ENCODE measurements at places on chromosomes 13 and 19.

DNA sequence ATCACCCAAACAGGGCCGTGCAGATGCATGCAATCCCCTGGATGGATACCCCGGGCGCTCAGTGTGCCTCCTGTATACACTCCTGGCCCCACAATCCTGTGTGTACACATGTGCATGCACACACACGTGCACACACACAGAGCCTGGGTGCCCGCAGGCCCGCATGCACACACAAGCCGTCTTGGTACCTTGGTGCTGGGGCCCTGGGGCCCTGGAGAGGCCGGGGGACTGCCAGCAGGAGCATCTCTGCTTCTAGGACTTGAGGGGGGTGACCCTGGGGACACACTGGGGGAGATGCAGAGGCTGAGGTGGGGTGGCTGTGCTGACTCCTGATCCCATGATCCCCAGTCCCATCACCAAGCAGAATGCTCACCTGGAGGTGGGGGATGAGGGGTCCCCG is 15.6 kb upstream of the EPOR start:
- DNase-seq: no peak

DNA sequence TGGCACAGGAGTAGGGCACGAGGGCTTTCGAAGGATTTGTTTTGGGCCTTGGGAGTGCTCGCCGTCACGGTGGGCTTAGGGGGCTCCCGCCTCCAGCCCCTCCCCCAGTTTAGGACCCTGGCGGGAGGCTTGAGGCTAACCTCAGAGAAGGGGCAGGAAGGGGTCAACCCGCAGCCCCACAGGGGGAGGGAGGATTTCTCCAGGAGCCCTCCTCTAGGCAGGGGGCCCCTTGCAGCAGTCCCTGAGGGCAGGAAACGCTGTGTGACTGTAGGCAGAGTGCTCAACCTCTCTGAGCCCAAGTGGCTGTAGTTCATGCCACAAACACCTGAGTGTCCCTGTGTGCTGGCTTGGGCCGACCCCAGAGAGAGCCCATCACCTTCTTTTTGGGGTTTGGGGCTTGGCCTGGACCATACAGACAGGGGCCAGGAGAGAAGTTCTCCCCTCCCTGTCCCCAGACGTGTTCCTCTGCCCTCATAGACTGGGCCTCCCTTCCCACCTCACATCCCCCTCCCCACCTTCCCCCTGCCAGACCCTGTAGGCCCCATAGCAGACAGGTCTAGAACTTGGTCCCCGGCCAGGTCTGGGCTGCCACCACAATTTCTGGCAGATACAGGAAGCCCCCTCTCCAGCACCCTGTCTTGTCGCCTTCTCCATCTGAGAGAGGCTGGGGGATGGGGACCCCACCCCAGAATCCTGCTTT is 8.1 kb downstream of the ISYNA1 start:
- DNase-seq: no peak

DNA sequence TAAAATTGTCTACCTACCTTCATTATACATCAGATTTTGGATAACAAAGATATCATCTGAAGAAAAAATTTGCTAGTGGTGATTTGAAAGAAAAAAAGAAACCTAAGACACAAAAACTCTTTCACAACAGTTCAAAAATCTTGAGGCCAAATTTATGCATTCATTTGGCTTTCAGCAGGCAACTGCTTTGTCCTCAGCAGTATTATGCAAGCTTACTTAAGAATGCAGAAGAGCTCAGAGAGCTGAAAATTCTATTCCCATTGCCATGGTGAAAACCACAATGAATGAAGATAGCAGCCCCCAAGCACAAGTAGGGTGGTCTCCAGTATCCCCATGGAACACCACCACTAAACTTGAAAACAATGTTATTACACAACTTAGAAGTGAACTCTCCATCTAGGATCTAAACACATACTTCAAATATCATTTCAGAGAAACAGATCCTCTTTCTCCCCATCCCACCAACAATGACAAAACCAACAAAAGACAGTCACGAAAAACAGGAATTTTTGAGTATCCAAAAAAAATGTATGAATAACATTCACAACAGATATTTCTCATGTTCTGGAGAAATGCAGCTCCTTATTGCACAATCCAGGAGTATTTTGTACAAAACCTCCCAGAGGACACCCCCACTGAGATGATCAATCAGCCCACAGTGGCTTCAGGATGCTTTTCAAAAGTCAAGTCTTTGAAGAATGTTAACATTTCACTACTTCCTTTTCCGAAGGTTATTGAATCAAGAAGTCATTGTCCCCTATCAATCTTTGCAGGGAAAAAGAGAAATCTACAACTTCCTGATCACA is 192.7 kb downstream of the LHFPL6 start:
- DNase-seq: no peak

DNA sequence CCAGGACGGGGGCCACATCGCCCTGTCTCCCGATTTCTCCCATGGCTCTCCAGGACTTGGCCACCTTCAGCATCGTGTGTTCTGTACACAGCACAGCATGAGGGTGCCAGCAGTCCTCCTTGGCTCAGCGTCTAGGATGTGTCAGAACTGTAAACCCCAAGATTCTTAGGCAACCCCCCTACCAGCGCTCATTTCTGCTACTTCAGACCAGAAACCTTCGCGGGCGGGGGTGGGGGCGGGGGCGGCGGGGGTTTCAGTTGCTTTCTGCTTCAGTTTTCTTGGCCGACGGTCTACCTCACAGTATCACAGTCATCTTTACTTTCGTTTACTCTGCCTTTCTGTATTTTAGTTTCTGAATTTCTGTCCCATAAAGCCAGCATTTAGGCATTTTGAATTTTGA is 82.4 kb downstream of the GGACT start:
- peak; percentile 17 for DNase-seq

GRCh38 chr19:33795370-33796163 is 1.1 kb upstream of the KCTD15 start:
- DNase-seq: peak; percentile 31

DNA sequence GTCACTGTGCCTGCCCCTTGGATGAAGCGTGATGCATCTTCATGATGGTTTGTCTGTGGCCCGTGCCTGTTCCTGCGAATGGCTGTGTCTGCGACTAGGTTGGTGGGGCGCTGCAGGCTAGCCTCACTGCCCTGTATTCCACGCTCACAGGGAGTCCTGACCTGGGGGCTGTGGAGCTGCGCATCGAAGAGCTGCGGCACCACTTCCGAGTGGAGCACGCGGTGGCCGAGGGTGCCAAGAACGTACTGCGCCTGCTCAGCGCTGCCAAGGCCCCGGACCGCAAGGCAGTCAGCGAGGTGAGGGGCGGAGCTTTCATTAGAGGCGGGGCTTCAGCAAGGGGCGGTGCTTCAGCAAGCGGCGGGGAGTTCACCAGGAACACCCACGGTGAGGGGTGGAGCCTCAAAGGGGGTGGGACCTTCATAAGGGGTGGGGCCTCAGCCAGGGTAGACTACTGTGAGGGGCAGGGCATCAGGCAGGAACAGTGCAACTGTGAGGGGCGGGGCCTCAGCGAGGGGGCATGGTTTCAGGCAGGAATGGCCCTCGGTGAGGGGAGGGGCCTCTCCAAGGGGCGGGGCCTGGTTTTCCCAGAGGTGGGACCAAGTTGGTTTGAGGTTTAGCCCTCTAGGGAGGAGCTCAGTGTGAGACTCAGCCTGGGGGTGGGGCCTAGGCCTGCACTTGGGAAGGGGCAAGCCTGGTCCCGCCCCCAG is 17.2 kb downstream of the PKN1 start:
- peak; percentile 48 for DNase-seq

DNA sequence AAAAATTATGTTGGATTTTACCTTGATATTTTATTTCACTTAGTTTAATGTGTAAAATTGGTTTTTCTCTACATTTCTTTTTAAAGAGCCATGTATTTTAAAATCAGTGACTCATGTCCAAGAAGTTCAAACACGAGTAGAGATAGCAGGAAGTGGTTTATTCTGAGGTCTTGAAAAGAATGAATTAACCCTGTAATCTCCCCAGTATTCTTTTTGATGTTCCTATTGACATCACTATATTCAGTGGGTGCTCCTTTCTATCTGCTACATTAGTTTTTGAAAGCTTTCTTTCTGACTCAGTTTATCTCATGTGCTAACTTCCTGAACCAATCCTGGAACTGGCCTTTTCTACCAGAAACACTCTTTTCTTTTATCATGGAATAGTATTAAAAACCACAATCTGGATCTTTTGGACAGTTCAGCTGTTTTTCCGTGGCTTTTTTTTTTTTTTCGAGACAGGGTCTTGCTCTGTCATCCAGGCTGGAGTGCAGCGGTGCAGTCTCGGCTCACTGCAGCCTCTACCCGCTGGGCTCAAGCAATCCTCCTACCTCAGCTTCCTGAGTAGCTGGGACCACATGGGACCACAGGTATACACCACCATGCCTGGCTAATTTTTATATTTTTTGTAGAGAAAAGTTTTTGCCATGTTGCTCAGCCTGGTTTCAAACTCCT is 114.9 kb downstream of the PCCA start:
- DNase-seq: no peak

DNA sequence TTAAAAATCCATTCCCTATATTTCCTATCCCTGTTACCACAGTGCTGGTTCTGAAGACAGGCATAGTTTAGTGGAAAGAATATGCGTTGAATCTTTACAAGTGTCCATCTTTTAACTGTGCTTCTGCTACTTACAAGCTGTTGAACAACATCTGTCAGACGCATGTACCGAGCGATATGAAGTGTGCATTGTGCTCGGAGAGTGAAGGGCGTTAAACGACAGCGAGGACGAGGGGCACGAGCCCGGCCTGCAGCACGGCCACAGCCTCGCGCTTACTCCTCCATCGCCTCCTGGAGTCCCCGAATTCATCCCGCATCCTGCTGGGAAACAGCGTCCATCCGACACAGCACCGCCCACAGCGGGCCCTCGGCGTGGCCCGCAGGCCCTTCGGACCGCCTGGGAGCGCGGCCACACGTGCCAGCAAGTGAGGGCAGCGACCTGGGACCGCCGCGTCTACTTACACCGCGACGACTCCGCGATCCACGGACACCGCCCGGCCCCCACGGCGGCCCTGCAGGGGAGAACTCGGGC is 514 bp downstream of the PCID2 start:
- no peak for DNase-seq

GRCh38 chr13:20891034-20891433 is 11.5 kb downstream of the XPO4 start:
- no peak for DNase-seq

DNA sequence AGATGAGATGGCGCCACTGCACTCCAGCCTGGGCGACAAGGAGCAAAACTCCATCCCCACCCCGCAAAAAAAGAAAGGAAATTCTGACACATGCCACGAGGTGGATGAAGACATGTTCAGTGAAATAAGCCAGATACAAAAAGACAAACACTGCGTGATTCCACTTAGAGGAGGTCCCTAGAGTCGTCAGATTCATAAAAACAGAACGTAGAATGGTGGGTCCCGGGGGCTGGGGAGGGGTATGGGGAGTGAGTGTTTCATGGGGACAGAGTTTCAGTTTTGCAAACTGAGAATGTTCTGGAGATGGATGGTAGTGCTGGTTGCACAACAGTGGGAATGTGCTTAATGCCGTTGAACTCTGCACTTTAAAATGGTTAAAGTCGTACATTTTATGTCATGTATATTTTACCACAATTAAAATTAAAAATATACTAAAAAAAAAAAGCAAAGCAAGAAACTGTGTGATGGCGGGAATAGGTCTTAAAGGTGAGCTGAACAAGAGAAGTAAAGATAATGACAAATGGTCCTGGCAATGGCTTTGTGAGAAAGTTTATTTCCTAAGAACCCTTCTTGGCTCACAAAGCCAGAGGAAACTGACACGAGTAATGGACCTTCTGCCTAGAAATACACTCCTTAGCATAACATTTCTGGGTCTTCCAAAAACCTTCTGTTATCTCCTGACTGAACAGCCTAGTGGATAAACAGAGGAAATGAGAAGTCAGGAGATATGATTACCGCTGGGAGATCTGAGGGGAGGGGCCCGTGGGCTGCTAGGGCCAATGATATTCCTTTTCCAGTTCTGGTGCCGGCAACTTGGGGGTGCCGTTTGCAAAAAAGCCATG is 4.2 kb upstream of the SPC24 start:
- DNase-seq: no peak

DNA sequence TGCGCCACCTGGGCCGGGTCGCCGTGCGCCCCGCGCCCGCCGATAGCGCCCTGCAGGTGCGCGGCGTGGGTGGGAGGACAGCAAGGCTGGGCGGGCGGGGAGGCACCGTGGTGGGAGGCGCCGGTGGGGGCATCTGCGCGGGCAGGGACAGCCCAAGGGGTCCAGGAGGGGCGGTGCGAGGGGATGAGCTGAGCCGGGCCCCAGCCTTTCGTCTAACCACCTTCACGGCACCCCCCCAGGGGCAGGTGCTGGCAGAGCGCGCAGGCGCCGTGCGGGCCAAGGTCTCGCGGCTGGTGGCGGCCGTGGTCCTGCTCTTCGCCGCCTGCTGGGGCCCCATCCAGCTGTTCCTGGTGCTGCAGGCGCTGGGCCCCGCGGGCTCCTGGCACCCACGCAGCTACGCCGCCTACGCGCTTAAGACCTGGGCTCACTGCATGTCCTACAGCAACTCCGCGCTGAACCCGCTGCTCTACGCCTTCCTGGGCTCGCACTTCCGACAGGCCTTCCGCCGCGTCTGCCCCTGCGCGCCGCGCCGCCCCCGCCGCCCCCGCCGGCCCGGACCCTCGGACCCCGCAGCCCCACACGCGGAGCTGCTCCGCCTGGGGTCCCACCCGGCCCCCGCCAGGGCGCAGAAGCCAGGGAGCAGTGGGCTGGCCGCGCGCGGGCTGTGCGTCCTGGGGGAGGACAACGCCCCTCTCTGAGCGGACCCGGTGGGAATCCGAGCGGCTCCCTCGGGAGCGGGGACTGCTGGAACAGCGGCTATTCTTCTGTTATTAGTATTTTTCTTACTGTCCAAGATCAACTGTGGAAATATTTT is 3.1 kb downstream of the KISS1R start:
- DNase-seq: peak; percentile 40

DNA sequence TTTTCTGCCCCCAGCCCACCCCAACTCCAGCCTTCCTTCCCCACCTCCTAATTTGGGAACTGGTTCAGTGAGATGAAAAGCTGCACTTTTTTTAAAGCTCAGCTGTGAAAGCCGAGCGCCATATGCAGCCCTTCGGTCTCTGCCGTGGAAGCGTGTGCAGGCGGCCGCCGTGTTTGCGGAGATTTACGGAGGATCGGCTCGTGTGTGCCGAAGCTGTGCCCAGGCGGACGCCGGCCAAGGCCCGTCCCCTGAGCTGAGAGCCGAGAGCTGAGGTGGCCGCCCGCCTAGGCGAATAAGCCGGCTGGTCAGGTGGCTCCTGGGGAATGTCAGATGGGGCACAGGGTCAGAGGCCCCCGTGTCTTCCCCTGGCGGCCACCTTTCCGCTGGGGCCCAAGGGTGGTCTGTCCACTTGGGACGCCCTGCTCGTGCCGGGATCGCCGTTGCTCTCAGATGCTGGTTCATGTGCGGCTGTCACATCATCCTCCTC is 78.7 kb downstream of the ZNF536 start:
- DNase-seq: no peak

DNA sequence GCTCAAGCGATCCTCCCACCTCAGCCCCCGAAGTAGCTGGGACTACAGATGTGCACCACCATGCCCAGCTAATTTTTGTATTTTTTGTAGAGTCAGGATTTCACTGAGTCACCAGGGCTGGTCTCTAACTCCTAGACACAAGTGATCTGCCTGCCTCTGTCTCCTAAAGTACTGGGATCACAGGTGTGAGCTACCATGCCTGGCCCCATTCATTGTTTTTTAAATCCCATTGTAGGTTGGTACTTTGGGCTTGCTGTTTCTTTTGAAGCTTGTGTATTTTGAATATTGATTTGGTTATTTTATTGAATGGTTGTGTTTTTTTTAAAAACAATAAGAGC is 26.7 kb downstream of the ZMYM2 start:
- no peak for DNase-seq
